ENCODE measurements at places on chromosomes 3 and 15.

DNA sequence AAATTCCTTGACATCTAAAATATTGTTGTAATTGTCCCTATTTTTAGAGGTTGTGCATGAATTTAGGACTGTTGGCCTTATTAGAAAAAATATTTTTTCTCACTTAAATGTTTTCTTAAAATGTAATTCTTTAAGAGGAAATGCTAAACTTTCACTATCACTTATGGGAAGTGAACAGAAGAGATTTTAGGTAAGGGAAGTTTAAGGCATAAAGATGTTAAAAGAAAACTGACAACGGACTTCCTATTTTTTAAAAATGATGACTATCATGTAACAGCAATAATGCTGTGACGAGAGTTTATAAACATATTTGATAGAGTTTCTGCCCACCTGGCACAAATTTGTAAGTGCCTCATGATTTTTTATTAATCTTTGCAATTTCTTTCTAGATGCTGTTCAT lies 3.1 kb downstream of the C3orf38 start:
- DNase-seq, result no peak

- no peak for DNase-seq
These were observed 87.0 kb downstream of the TP63 start for GRCh38 chr3:189718215-189718614.

- DNase-seq, result no peak
These were observed 40.6 kb downstream of the WNT7A start for GRCh38 chr3:13839253-13839652.

- DNase-seq, result no peak
These were observed 10.1 kb downstream of the MNS1 start for GRCh38 chr15:56454836-56455235.

- no peak for DNase-seq
These were observed 50.4 kb downstream of the TCF12 start for GRCh38 chr15:56968821-56969220.

DNA sequence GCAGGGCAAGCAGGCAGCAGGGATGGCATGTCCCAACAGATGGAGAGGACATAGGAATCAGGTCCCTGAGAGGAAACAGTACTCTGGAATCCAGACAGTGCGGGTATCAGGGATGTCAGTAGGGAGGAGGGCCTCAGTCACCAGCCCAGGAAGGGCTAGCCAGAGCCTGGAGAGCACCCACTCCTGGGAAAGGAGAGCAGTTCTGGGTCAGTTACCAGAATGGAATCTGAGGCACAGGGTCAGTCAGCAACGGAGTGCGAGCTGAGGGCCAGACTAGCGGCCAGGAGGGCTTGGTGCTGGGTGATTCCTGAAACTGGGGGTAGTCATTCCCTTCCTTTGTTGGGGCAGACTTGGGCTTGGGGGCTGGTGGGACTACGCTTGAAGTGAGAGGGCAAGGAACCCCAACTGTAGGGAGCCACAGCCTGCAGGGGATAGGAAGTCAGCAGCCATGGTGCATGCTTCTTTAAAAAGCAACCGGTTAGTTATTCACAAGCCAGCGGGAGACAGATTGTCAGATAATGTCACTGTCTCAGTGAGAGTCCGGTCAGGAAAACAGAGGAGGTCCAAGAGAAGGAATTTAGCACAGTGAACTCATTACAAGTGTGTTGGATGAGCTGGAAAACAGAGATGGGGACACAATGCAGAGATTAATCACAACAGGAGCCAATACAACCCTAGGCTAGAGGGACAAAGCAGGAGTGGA lies 27.9 kb downstream of the PLA1A start:
- no peak for DNase-seq

- DNase-seq, result no peak
These were observed 79.7 kb upstream of the PRR20G start for GRCh38 chr3:127367593-127367992.

DNA sequence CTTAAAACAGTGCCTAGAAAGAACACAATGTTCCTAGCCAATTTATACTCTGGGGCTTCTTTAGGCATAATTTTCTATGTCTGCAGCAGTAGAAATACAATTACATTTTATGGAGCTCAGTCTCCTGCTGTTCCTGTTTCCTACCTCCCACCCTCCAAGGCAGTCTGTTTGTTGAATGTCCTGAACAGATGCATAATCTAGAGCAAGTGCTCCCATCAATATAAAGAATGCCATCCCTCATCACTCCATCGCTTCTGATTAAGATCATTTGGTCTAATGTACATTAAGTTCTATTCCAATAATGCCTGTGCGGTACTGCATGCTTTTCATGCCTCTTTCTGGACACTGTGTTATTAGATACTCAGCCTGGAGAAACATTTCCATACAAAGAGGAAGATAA lies 869.8 kb upstream of the CFAP20DC start:
- DNase-seq, result no peak

DNA sequence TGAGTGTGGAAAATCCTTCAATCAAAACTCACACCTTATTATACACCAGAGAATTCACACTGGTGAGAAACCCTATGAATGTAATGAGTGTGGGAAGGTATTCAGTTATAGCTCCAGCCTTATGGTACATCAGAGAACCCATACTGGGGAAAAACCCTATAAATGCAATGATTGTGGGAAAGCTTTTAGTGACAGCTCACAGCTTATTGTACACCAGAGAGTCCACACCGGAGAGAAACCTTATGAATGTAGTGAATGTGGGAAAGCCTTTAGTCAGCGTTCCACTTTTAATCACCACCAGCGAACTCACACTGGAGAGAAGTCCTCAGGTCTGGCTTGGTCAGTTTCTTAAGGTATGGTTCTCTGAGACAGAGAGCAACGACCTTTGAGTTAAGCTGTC lies 13.7 kb upstream of the ZNF660 start:
- DNase-seq, result no peak

GRCh38 chr15:67064607-67065530 lies 533 bp upstream of the SMAD3 start:
- no peak for DNase-seq

DNA sequence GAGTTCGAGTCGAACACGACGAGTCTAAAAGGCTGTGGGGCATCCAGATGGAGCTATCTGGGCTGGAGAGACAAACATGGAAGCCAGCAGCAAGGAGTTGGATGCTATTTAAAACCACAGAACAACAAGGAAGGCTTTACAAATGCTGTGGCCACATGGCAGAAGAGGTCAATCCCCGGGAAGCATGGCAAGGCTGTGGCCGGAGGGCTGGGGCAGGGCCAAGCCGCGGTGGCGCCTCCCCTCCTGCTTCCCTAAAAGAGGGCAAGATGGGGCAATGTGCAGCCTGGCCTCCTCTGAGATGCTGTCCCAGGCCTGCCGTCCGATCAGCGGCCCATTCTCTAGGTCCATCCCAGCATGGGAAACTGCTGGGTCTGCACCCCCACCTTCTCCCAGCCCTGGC lies 139.1 kb downstream of the SRGAP3 start:
- no peak for DNase-seq

DNA sequence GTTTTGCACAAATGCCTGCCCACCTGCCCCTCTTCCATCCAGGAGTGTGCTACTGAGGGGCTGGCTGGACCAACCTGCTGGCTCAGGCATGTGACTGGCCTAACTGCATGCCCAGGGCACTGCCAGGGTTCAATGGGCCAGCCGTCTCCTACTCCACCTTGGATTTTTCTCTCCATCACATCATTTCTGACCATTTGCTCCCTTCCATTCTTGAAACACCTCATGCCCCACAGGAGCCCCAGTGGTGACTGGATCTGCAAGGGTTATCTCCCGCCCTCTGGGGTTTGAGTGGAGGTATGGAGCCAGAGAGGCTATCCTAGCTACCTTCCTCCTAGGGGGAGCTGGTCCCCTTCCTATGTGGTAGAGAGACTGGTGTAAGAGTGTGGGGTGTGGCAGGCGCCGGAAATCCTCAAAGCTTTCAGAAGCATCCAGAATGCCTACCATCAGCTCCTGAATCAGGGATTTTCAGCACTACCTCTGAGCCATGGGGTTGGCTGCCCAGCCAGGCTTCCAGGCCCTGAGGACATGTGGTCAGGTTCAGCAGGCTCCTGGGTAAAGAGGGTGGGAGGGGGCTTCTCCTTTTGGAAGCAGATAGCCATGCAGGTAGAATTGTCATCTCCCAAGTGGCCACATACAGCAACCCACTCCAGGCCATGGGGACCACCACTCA lies 2.9 kb upstream of the MANF start:
- no peak for DNase-seq

GRCh38 chr3:153348457-153349107 lies 186.6 kb downstream of the RAP2B start:
- no peak for DNase-seq

GRCh38 chr3:55683666-55684270 lies 196.7 kb upstream of the WNT5A start:
- DNase-seq, result no peak

DNA sequence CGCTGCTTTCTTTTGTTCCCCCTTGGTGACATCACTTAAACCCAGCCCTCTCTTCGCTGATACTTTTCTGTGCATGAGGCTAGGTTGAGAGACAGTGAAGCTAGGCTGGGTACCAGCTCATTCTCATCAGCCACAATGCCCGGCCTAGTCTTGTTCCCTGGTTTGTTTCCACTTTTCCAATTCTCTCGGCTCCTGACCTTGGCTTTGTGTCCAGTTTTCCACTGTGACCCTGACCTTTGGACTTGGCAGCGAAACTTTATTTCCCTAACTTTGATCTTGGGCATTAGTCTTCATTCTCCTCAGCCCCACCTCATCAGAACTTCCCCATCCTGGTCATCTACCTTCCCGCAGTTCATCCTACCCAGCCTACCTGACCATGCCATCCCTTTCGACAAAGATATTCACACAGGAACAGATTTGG lies 908 bp upstream of the ADPGK start:
- DNase-seq, result peak; percentile 56

DNA sequence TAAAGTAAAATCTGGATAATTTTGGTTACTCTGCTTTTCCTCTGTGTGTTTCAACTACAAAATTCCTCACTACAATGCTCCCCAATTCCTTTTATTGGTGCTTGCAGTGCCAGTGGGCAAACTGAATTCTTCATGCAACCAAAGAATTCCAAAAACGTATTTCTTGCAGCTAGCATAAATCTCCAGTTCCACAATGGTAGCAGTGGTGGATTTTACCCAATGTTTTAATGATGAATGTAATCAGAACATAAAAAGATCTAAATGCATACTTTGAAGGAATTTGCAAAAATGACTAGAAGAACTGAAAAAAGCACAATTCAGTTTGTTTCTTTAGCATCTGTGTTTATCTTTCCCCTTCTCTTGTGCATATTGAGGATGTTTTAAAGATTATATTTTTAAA lies 359.6 kb upstream of the TPRG1 start:
- DNase-seq, result no peak

DNA sequence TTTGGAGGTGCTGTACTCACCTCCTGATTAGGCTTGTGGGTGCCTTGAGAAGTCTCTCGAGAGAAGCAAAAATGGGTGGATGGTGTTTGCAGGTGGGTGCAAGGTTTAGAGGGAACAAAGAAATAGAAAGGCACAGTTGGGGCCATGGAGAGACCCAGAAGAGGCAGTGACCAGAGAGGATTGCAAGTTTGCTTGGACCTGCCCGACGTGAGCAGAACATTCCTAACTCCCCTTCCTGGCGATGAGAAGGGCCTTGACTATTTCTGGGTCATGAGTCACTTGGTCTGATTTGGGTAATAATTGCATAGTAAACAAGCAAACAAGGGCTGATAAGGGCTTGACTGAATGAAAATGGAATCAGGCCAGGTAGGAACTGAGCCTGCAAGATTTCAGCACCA lies 7.0 kb upstream of the CTSH start:
- DNase-seq, result no peak

- DNase-seq, result no peak
These were observed 124.2 kb downstream of the LIPC start for GRCh38 chr15:58556028-58556361.

DNA sequence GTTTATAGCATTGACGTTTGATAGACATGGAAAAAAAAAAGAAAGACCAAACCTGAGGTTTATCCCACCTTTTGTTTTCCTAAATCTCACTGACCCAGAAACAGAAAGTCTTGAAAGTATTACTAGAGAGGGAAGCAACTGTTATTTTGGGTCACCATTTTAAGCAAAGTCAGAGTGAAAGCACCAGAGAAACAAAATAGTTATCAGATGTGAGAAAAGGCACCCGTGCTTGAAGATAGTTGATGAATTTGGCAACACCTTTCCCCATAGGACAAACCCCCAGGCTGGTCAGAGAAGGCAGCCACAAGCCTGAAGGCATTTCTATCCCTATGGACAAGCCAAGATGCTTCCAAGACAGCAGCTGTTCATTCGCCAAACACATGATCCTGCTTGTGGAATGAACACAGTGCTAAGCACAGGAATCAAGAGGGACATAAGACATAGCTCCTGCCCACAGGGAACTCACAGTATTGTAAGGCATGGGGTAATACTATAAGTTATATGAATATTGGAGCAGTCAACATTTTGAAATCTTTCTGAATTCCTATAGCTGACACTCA lies 170.9 kb downstream of the ERC2 start:
- no peak for DNase-seq
